ENCODE measurements at places on chromosomes 11 and 22. TPM values are rescaled to one million over a fixed set of nuclear protein-coding genes. Genes with fewer than 3 reads are reported as not detected.

RIMBP3B gene
- 0.31 TPM for total RNA-seq

SHISAL1 gene
- total RNA-seq, result 9.2 TPM

LRRC32 gene
- total RNA-seq, result 0.16 TPM

SEZ6L gene
- total RNA-seq, result not detected

SMC1B gene
- total RNA-seq, result not detected

NCAM1 gene
- not detected for total RNA-seq

RAB1B gene
- 139 TPM for total RNA-seq

MRGPRE gene
- 0.10 TPM for total RNA-seq

PRRG4 gene
- total RNA-seq, result 0.47 TPM

MPPED2 gene
- total RNA-seq, result not detected

APOL3 gene
- total RNA-seq, result 0.07 TPM

ZNF214 gene
- total RNA-seq, result 1.9 TPM

LMNTD2 gene
- 2.1 TPM for total RNA-seq

GGTLC2 gene
- total RNA-seq, result not detected

UBQLN3 gene
- total RNA-seq, result not detected

MRGPRX4 gene
- total RNA-seq, result not detected

ACCSL gene
- not detected for total RNA-seq

CARD16 gene
- not detected for total RNA-seq

CREB3L1 gene
- total RNA-seq, result 7.4 TPM

MS4A12 gene
- total RNA-seq, result not detected

SLC7A4 gene
- not detected for total RNA-seq

CBLIF gene
- total RNA-seq, result not detected

RASD2 gene
- 1.3 TPM for total RNA-seq

LMF2 gene
- total RNA-seq, result 51.8 TPM

RPS19BP1 gene
- total RNA-seq, result 81.5 TPM

MRTFA gene
- 41.6 TPM for total RNA-seq

NOX4 gene
- not detected for total RNA-seq

OR4D5 gene
- not detected for total RNA-seq

RBM4 gene
- total RNA-seq, result 149 TPM

MAML2 gene
- 2.7 TPM for total RNA-seq

MED17 gene
- 23.9 TPM for total RNA-seq

Data from A549 treated with DMSO at 1 μM for 4 hours (cell line).